ENCODE measurements at places on chromosomes 16 and 17. TPM values are rescaled to one million over a fixed set of nuclear protein-coding genes. Genes with fewer than 3 reads are reported as not detected.

GRCh38 chr16:24255456-24256371 is at the start of gene CACNG3:
Gene CACNG3, plus strand, starts transcription at chr16:24256335. Its CDS starts 420 bp downstream, at chr16:24256755.
- DNase-seq: peak; percentile 80

- DNase-seq: no peak
These were observed 26.1 kb downstream of the OR1D5 start for GRCh38 chr17:3037259-3037658.

GRCh38 chr17:57259817-57260216 is 3.5 kb downstream of the MSI2 start:
- DNase-seq: no peak

GRCh38 chr17:75036643-75037268 is 10.0 kb downstream of the ATP5PD start:
- DNase-seq: peak; percentile 96

DNA sequence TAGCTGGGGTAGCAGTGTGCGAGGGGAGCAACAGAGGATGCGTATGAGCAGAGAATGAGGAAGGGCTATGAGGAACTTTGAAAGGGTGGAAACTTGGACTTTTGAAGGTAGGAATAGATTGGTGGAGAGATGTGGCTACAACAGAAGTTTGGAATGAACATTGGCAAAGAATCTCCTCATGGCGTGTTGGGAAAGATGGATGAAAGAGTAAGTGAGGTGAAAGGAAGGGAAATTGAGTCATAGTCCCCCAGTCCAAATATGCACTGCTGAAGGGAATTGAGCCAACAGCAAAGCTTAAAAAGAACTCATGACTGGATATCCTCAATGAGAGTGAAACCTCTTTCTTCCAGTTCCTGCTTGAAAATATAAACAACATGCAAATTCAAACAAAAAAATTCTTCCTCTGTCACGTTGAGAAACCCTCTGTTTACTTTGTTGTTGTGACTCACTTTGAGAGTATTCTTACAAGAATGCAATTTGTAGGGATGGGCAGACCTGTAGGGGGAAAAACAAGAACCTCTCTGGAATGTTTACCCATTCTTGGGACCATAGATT is 313.2 kb upstream of the KCNJ16 start:
- no peak for DNase-seq

DNA sequence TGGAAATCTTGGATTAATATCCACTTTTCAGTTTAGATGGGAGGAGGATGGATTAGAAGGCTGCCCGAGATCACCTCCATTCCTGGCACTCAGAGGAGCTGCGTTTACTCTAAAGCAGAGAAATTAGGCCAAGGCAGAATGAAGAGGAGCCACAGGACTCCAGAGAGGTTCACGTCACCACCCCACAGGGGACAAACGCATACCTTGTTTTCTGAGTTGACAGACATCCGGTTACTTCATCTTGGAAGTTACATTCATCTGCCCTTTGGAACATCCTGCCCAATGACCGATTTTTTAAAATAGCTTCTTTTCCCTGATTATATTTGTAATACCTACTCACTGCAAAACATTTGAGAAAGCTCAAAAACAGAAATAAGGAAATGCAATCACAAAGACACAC is 220.0 kb downstream of the SOX9 start:
- no peak for DNase-seq

DNA sequence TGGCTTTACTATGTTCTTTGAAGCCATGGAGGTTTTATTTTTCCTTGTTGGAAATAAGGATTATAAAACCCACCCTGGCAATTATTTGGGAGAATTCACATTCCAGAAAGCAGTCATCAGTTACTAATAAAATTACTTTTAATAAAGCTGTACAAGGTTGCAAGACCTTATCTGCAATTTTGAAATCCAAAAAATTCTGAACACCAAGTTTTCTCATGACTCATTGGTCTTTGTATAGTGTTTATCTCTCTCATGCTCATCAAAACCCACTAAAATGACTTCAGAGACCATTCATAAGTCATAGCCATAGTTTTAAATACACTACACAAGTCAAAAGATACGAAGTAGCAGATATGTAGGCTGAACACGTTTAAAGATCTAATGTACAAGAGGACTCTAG is 6.0 kb upstream of the KRT38 start:
- DNase-seq: no peak

GRCh38 chr16:52773026-52773425 is 226.1 kb upstream of the TOX3 start:
- no peak for DNase-seq

GRCh38 chr16:14496786-14497185 is 133.3 kb downstream of the PARN start:
- DNase-seq: no peak

GRCh38 chr16:4601036-4601863 is 13.4 kb downstream of the UBALD1 start:
- no peak for DNase-seq

DNA sequence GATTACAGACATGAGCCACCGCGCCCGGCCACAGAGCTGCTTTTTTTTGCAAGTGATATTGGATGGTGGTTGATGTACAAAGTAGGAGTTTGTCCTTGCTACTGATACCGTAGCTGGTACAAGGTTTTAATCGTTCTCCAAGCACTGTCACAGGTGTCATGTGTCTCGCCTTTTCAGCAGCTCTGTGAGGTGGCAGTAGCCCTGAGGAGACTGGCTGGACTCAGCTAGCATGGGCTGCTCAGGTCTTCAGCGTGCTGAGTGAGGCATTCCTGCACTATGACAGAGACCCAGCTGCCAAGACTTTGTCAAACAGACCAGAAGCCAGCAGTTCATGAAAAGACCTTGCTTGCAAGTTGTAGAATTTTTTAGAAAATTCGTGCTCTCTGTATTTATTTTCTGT is 7.2 kb downstream of the WWOX start:
- DNase-seq: no peak

DNA sequence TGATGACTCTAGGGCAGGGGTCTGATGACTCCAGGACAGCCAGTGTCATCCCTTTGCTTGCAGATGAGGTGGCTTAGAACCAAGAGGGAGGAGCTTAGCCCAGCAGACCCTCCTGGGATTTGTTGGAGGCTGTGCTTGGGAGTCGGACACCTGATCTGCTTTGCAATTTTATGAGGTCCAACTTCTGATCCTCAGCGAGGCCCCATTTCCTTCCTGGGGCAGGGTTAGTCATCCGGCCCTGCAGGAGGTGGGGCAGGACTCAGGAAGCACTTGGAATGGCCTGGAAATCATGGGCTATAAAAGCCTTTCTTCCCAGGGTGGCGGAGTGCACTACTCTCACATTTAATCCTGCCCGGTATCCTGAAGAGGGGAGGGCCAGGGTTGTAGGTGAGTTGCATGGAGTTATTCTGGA is 168.5 kb downstream of the MSI2 start:
- DNase-seq: no peak

DNA sequence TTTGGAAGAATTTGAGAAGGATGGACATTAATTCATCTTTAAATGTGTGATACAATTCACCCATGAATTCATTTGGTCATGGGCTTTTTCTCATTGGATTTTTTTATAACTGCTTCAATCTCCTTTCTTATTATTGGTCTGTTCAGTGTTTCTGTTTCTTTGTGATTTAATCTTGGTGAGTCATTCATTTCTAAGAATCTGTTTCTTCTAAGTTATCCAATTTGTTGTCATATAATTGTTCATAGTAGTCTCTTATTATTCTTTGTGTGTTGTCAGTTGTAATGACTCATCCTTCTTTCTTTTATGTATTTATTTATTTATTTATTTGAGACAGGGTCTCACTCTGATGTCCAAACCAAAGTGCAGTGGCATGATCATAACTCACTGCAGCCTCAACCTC is 146.1 kb upstream of the ZNF267 start:
- no peak for DNase-seq

- peak; percentile 11 for DNase-seq
These were observed 21.2 kb downstream of the TBX2 start for GRCh38 chr17:61420745-61421398.

DNA sequence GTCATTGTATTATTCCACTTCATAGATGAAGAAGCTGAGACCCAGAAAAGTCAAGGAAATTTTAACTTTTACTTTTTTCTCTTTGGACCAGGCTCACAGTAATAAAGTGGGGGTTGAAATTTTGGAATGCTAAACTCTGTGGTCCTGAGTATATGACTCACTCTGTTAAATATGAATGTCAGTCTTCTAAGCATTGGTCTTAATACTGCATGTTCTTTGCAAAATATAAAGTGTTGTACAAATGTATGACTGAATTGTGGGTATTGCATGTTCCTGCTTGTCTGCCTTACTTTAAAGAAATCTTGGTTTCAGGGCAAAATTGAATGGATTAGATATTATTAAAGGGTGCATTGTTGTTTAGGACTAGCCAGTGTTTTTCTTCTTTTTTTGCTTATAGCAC is 950.8 kb upstream of the GOT2 start:
- no peak for DNase-seq

- DNase-seq: no peak
These were observed 21.8 kb downstream of the SOX9 start for GRCh38 chr17:72142614-72143013.

DNA sequence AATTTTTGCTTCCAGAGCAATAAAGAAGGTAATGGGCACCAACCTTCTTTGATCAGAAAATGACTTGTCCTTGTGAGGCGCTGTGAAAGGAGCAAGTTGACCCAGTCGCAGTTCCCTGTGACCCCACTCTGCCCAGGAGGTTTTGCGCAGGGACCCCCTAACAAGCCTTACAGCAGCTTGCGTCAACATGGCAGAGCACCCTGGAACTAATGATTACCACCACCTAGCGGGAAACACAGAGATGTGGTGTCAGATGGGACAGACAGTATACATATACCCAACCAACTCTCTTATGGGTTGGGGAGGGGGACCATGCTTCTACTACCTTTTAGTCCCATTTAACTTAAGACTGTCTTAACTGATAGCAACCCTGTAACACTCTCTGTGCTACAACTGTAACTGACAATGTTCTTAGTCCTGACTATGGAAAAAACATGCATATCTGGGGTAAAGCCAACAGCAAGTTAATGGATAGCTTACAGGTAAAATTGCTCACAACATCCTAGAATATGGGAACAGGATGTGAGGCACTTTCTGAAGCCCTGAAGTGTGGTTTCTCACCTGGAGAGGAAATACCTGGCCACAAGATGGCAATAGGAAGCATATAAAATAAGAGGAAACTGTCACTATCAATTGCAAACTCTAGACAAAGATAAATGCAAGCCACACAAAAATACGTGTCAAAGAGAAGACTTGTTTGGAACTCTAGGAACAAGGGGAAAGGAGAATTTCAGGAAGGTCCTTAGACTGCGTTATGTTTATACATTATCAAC is 3.0 kb downstream of the KARS1 start:
- no peak for DNase-seq

- no peak for DNase-seq
These were observed 24.7 kb downstream of the HS3ST2 start for GRCh38 chr16:22838681-22839080.

DNA sequence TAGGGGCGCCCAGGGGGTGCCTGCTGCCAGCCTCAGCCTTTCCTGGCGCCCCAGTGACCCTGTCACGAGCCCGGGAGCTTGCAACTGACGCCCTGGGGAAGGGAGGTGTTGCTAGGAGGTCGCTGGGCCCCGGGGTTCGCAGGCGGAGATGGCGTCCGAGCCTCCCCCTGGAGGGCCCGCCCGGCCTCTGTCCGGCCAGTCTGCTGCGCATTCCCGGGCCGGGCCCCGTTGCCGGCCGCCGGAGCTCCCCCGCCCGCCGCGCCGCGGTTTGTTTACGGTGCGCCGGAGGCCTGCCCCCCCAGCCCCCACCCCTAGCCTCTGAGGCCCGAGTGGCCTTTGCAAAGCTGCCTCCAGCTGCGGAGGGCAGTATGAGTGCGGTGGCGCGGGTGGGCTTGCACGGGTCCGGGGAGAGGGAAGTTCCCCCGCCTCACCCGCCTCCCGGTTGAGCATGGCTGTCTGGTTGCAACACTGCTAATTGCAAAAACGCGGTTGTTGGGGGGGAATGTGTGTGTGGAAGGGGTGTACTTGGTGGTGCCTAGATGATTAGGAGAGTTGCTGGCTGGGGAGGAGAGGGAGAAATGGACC is 514 bp downstream of the THRA start:
- peak; percentile 88 for DNase-seq

GRCh38 chr17:3557768-3558583 is at the start of gene TRPV3:
Gene TRPV3, minus strand, starts transcription at chr17:3557812. Its CDS starts 2,962 bp downstream, at chr17:3554850.
- peak; percentile 88 for DNase-seq

GRCh38 chr17:3532106-3532858 is 25.3 kb downstream of the TRPV3 start:
- peak; percentile 79 for DNase-seq

GRCh38 chr17:5798094-5798493 is 213.8 kb upstream of the NLRP1 start:
- no peak for DNase-seq

DNA sequence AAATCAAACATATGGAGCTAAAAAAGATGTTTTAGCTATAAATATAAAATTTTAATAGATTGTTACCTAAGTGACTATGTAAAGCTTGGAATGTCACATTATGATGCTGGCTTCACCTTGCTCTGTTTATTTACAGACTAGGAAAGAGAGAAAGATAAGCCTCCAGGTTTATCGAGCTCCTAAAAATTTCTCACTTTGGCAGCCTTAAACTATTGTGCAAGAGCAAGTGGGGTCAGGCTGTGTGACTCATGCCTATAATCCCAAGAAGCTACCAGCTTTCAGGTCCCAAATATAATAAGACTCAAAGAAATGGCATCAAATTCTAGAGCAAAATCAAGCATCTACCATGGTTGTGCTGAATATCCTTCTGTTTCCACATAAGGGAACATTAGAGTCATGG is 34.3 kb upstream of the PRSS54 start:
- DNase-seq: no peak

DNA sequence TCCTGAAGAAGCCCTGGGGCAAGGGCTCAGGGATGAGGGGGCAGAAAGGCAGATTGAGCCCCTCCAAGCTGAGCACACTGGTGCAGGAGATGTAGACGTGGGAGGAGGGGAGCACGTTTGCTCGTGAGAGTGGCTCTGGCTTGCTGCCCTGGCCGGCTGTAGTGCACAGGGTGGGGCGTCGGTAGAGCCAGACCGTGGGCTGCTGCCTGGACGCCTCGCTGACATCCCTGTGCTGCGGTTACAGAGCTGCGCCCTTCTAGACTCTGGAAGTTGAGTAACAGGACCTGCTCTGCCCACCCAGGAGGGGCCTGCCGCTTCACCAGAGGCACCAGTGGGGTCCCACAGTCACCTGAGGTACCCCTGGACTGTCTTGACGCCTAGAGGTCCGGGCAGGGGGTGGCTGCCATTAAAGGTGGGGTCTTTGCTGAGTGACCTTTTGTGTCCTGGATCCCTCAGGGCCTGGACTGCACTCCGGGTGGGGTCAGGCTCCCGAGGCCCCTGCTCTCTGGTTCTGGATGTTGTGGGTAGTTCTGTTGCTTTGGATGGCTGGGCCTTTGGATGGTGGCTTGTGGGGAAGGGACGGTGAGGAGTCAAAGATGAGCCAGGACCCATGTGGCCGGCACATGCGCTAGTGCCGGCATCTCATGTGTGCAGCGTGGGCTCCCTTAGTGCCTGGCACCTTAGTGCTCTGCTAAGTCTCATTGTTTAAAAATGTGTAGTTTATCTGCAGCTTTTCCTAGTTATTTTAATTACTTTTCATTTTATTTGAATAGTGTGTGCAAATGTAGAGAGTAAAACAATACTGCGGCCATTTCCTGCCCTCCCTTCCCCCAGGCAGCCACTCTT is 41.7 kb downstream of the PGS1 start:
- peak; percentile 86 for DNase-seq

The OTOP2 gene
- total RNA-seq: not detected

The FA2H gene
- not detected for total RNA-seq

The SNAI3 gene
- total RNA-seq: 0.56 TPM

The SGF29 gene
- 18.3 TPM for total RNA-seq

The FOXN1 gene
- total RNA-seq: not detected

The ODAD4 gene
- 0.74 TPM for total RNA-seq

The TMEM220 gene
- 11.8 TPM for total RNA-seq

The LITAFD gene
- total RNA-seq: not detected

The ITGAD gene
- not detected for total RNA-seq

Data from posterior vena cava (tissue), 2 donors.